Femur (tissue), 1 donor: ENCODE measurements at places on chromosomes 16 and 17.

DNA sequence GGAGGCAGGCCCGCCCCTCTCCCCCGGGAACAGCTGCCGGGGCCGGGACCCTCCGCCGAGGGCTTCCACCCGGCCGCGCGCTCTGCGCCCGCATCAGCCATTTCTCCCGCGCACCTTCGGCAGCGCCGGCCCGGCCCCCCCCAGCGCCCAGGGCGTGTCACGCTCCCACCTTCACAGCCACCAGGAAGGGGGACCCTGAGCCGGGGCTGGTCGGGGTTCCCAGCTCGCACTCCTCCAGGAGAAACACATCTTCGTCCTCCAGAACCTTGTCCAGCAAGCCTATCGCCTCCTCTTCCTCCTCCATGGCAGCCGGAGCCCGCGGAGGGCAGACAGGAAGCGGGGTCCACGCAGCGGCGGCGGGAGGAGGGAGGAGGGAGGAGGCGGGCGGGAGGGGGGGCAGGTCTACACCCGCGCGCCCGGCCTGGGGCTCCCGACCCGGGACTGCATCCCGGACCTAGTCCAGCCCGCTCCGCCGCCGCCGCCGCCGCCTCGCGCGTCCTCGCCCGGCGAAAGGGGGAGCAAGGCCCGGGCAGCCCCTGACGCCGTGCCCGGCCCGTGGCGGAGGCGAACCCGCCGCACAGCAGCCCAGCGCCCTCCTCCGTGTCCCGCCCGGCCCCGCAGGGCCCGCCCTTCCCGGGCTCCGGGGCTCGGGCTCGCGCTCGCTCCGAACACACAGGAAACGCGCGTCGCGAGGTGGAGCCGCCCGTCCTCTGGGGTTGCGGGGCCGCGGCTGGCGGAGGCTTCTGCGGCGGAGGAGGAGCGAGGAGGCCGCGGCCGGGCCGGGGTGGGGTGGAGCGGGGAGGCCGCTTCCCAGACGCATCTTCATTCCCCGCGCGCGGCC lies 70.8 kb downstream of the ABR start:
- DNase-seq, result peak; percentile 69

DNA sequence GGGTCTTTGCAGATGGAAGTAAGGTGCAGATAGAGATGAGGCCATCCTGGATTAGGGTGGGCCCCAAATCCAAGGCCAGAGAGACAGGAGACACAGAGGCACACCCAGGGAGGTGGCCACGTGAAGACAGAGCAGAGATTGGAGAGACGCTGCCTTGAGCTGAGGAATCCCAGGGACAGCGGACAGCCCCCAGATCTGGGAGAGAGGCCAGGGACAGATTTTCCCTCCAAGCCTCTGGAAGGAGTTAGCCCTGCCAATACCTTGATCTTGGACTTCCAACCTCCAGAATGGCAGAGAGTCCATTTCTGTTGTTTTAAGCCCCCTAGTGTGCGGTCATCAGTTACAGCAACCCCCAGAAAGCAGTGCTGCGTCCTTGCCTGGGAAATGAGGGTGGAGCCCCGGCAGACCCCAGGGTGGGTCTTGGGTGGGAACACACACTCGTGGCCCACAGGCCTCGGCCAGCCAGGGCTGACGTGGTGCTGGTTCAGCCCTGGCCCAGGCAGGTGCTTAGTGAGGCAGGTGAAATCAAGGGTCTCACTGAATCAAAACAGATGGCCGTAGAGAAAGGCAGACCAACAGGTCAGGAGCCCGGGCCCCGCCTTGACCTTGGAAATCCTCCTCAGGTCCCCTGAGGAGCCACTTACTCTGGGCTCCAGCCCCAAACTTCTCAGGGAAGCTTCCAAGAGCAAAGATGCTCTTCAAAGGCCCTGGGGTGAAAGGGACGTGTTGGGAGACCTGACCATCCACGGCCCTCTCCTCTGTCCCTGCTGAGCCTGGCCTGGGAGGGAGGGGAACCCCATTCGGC lies 169.3 kb downstream of the RBFOX3 start:
- DNase-seq, result no peak

GRCh38 chr16:69822174-69822935 lies 60.2 kb downstream of the WWP2 start:
- no peak for DNase-seq

DNA sequence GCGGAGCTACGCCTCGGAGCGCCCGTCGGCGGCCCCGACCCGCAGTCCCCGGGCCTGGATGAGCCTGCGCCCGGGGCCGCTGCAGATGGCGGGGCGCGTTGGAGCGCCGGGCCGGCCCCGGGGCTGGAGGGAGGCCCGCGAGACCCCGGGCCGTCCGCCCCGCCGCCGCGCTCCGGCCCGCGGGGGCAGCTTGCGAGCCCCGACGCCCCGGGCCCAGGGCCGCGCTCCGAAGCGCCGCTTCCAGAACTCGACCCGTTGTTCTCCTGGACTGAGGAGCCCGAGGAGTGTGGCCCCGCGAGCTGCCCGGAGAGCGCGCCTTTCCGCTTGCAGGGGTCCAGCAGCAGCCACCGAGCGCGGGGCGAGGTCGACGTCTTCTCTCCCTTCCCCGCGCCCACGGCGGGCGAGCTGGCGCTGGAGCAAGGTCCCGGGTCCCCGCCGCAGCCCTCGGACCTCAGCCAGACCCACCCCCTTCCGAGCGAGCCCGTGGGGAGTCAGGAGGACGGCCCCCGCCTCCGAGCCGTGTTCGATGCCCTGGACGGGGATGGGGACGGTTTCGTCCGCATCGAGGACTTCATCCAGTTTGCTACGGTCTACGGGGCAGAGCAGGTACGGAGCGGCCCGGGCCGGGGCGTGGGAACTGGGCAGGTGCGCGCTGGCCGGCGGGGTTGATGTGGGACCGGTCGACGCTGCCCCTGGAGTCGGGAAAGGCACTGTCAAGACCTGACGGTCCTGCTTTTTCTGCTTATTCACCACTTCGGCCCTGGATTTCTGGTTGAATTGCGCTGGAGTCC lies 861 bp downstream of the RAB11FIP3 start:
- no peak for DNase-seq

DNA sequence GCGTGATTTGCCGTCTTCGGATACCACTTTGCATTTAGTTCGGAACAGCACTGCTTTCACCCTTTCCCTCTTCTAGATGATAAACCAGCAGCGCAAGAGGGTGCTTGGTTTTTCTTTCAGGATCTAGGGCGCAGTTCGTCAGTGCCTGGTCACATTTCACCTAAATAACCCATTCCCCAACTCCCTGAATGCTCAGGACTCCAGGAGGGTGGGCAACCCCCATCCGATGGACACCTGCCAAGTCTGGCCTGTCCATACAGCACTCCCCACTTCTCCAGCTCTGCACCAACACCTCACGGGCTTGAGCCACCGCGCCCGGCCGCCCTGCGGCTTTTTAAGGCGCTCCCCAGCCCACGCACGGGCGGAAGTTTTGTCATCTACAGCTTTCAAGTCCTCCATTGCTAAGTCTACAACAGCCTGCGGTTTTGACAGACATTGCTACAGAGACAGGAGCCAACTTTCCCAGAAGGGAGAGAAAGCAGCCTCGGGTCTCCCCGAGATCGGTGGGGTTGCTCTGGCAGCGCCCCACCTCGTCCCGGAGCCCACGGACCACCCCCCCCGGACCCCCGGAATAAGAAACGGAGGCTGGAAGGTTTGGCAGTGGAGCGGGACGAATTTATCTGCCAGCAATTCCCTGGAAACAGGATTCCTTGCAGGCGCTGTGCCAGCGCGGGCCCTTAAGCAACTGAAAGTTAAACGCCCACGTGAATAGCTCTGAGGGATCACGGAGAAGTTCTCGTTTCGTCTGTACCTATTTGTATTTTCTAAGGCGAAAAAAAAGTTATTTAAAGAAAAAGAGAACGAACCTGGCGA lies 38.6 kb upstream of the SLFN13 start:
- DNase-seq, result peak; percentile 44

GRCh38 chr16:51797669-51798259 lies 646.7 kb upstream of the SALL1 start:
- no peak for DNase-seq

DNA sequence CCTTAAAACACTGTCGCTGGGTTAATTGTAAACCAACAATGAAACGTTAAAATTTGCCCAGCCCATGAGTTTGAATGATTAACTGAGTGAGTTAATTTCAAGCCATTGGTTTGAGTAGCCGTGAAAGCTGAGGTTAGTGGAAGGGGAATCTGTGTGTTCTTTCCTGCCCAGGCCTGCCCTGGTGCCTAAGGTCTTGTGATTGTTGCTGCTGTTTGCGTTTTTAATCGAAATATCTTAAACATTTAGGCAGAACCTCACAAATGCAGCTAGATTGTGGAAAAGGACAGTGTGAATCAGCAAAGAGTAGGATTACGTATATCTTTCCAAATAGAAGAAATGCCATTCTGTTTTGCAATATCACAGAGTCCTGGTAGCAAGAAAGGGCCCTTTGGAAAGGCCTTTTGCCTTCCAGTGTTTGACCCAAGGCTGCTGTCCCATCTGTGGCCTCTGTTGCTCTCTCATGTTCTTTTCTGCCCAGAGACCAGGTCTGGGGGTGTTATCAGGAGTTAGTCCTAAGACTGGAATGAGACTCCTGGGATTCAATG lies 113.8 kb downstream of the MSI2 start:
- no peak for DNase-seq
